ENCODE measurements at places on chromosomes 4 and X. TPM values are rescaled to one million over a fixed set of nuclear protein-coding genes. Genes with fewer than 3 reads are reported as not detected.
A peak's percentile ranks its signal among the peaks of the same experiment; 100 is the strongest.

- no peak overlapping the region for H3K27ac ChIP-seq
- no peak for DNase-seq
- no peaks in the 10 kb centered on the region for H3K27me3 ChIP-seq
Observed at GRCh38 chrX:145213504-145213903, 33.8 kb upstream of the SPANXN1 start.

- no peak overlapping the region for H3K4me3 ChIP-seq
- DNase-seq, result no peak
- no peak overlapping the region for H3K27ac ChIP-seq
Observed at GRCh38 chr4:105246712-105247111, 100.0 kb downstream of the TET2 start.

DNA sequence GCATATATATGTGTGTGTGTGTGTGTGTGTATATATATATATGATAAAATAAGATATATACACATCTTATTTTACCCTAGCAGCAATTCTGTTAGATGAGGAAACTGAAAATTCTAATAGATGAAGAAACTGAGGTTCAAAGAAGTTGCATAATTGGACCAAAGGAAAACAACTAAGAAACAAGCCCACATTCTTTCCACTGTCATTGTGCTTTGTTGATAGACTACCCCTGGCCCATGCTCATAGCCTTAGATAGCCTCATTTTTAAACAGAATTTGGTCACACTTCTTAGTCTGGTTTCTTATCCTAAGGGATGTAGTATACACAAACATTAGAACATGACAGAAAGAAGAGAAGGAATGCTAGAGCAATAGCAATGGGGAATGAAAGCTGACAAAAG lies 138.8 kb downstream of the NDST3 start:
- no peak for DNase-seq
- no peak overlapping the region for H3K27ac ChIP-seq
- no peaks in the 10 kb centered on the region for H3K36me3 ChIP-seq
- H3K27me3 ChIP-seq, result no peaks in the 10 kb centered on the region
- H3K4me1 ChIP-seq, result no peaks in the 10 kb centered on the region

DNA sequence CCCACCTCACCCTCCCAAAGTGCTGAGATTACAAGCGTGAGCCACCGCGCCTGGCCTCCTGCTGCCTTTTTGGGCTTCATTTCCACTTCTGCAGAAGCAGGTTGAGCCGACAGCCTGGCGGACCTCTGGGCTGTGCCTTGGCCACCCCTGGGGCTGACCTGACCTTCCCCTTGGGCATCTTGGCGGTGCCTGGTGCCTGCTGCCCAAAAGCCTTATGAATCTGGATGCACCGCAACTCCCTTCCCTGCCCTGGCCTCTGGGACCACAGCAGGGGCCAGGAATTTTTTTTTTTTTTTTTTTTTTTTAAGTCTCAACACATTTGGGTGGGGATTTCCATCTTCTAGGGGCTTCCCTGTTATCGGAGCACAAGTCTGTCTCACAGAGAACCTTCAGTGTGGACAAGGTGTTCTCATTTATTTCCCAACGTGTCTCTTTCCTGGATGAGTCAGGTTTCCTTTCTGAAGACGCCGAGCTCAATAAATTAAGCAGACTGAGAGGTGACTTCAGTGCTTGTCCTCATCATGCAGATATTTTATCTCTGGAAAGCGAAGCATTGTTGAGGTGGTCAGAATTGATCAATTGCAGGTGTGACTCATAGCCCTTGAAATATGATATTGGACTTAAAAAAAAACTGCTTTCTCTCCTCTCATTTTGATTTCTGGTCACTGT lies 79.7 kb downstream of the SHROOM2 start:
- H3K4me1 ChIP-seq, result no peaks in the 10 kb centered on the region
- no peaks in the 10 kb centered on the region for H3K36me3 ChIP-seq
- H3K27me3 ChIP-seq, result no peaks in the 10 kb centered on the region
- H3K4me3 ChIP-seq, result no peak overlapping the region
- H3K27ac ChIP-seq, result no peak overlapping the region
- no peak for DNase-seq

DNA sequence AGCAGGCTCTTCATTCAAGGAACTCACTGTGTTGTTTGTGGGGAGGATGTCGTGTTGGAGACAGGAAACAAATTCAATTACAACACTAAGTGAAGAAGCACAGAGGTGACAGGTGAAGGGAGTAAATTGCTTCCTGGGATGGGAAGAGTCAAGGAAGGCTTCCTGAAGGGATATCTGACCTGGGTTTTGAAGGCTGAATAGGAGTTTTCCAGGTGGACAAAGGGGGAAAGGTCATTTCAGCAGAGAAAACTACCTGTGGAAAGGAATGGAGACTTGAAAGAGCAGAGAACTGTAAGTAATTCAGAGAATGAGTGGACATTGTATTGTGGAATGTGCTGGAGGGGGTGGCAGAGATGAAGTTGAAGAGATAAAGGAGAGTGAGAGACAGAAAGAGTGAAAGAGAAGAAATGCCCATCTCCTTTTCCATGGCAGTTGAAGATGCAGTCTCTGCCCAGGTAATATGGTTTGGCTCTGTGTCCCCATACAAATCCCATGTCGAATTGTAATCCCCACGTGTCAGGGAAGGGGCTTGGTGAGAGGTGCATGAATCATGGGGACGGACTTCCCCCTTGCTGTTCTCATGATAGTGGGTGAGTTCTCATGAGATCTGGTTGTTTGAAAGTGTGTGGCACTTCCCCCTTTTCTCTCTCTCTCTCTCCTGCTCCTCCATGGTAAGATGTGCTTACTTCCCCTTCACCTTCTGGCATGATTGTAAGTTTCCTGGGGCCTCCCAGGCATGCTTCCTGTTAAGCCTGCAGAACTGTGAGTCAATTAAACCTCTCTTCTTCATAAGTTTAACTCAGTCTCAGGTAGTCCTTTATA lies 205.7 kb upstream of the BCOR start:
- H3K27ac ChIP-seq, result no peak overlapping the region
- no peak overlapping the region for H3K4me3 ChIP-seq
- H3K27me3 ChIP-seq, result no peaks in the 10 kb centered on the region
- no peaks in the 10 kb centered on the region for H3K36me3 ChIP-seq

The INPP4B gene
- total RNA-seq, result 21.1 TPM

The PGAM4 gene
- not detected for total RNA-seq

- no peaks in the 10 kb centered on the region for H3K36me3 ChIP-seq
- peaks cover 13% of the 10 kb centered on the region for H3K4me1 ChIP-seq
- no peak overlapping the region for H3K27ac ChIP-seq
- no peak for DNase-seq
- no peaks in the 10 kb centered on the region for H3K27me3 ChIP-seq
Observed at GRCh38 chrX:1246816-1247215, 21.8 kb upstream of the CSF2RA start.

GRCh38 chr4:78691971-78692821 lies 84.0 kb upstream of the BMP2K start:
- no peaks in the 10 kb centered on the region for H3K4me1 ChIP-seq
- H3K4me3 ChIP-seq, result no peak overlapping the region
- no peaks in the 10 kb centered on the region for H3K27me3 ChIP-seq
- no peak for DNase-seq
- no peaks in the 10 kb centered on the region for H3K36me3 ChIP-seq
- no peak overlapping the region for H3K27ac ChIP-seq

- DNase-seq, result no peak
- no peaks in the 10 kb centered on the region for H3K4me1 ChIP-seq
- H3K27me3 ChIP-seq, result no peaks in the 10 kb centered on the region
- no peak overlapping the region for H3K4me3 ChIP-seq
- no peaks in the 10 kb centered on the region for H3K36me3 ChIP-seq
- H3K27ac ChIP-seq, result no peak overlapping the region
Observed at GRCh38 chrX:68556036-68556435, 57.2 kb downstream of the YIPF6 start.

The KLHL34 gene
- not detected for total RNA-seq

DNA sequence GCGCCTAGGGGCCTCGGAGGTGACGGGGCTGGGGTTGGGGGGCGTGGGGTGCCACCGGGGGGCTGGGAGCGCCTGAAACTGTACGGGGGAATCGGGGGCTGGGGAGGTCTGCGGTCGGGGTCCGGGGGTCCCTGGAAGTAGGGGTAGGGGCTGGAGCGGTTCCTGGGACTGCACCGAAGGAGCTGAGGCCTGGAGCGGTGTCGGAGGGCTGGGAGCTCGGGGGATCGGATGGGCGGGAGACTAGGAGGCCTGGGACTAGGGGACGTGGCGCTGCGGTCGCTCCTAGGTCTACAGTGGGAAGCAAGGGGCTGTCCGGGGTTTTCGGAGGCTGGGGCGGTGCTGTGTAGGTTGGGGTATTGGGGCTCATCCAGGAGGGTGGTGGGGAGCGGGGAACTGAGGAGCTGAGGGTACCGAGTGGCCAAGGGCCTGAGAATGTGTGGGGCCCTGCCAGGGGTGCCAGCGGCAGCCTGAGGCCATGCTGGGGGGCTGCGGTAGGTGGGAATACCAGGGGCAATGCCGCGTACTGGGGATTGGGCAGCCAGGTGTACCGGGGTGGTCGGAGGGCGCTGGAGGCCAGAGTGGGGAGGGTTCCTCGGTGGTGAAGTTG lies 562 bp downstream of the AKAP17A start:
- H3K27ac ChIP-seq, result peak overlapping the region; percentile 76

The DUSP9 gene
- 0.74 TPM for total RNA-seq

The CCDC149 gene
- total RNA-seq, result 16.7 TPM

DNA sequence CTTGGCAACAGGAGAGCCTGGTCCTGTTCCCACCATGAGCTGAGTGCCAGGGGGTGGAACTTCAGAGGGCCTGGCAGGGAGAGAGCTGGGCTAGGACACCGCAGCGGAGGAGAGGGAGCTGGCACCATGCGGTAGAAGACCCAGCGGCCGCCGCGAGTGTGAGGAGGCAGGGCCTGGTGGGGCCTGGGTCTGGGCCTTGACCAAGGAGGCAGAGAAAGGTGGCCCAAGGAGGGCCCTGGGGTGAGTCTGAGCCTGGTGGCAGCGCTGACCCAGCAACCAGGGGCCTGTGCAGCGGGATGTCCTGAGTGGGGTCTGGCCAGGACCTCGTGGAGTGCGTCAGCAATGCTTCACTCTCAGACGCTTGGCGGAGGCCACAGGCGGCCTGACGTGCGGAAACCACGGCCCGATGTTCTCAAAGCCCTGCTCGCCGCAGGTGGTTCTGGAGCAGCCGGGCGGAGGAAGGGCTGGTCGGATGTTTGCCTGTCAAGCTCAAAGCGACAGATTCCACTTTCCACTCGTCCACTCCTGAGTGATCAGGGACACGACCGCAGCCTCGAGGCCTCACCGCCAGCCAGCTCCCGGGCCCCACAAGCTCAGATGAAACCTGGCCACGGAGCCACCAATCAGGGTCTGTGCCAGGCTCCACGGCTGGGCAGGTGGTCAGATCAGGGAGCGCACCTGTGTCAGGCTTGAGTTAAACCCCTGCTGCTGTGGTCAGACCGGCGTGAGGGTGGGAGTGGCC lies 20.8 kb downstream of the ATP5ME start:
- no peak for DNase-seq
- peaks cover 5% of the 10 kb centered on the region for H3K4me1 ChIP-seq
- no peaks in the 10 kb centered on the region for H3K36me3 ChIP-seq
- H3K27ac ChIP-seq, result no peak overlapping the region
- no peak overlapping the region for H3K4me3 ChIP-seq

The UCP1 gene
- total RNA-seq, result not detected

- no peak overlapping the region for H3K27ac ChIP-seq
- H3K4me3 ChIP-seq, result no peak overlapping the region
- DNase-seq, result no peak
Observed at GRCh38 chrX:46236411-46236810, 308.8 kb downstream of the ZNF674 start.

DNA sequence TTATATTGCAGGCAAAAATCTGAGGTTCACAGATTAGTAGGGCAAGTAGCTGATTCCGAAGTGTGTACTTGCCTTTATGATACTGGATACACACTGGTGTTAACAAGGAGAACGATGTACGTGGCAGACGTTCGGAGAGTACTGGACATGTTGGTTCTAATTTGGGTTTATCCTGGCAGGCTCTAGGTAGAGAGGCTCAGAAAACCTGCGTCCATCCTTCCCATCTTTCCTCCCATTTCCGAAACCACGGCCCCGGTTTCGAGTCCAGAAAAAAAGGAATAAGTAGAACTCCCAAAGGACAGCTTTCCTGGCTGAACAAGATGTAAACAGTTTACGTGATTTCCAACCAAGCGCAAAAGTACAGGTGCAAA lies 351 bp upstream of the SLC30A9 start:
- peaks cover 31% of the 10 kb centered on the region for H3K4me1 ChIP-seq
- peak overlapping the region; percentile 76 for H3K27ac ChIP-seq
- H3K27me3 ChIP-seq, result no peaks in the 10 kb centered on the region
- no peak for DNase-seq
- peak overlapping the region; percentile 89 for H3K4me3 ChIP-seq
- H3K36me3 ChIP-seq, result no peaks in the 10 kb centered on the region
